ENCODE measurements at places on chromosomes 7 and 10.

GRCh38 chr7:151890355-151891004 lies 13.6 kb upstream of the PRKAG2 start:
- no peak for DNase-seq

GRCh38 chr10:72261784-72262404 lies 11.8 kb upstream of the DDIT4 start:
- no peak for DNase-seq

DNA sequence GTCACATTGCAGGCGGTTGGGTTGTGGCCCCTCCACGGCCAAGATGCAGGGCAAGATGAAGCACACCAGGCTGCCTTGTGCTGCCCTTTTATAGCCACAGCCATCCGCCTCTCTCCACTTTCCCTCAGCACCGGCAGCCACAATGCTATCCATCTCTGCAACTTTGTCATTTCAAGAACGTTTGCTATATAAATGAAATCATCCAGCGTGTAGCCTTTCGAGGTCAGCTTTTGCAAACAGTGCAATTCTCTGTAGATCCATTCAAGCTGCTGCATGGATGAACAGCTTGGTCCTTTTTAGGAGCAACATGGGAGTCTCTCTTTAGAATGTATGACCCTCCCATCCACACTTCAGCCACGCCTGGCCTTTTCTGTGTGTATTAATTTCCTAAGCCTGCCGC lies 6.4 kb upstream of the IL15RA start:
- DNase-seq: no peak

DNA sequence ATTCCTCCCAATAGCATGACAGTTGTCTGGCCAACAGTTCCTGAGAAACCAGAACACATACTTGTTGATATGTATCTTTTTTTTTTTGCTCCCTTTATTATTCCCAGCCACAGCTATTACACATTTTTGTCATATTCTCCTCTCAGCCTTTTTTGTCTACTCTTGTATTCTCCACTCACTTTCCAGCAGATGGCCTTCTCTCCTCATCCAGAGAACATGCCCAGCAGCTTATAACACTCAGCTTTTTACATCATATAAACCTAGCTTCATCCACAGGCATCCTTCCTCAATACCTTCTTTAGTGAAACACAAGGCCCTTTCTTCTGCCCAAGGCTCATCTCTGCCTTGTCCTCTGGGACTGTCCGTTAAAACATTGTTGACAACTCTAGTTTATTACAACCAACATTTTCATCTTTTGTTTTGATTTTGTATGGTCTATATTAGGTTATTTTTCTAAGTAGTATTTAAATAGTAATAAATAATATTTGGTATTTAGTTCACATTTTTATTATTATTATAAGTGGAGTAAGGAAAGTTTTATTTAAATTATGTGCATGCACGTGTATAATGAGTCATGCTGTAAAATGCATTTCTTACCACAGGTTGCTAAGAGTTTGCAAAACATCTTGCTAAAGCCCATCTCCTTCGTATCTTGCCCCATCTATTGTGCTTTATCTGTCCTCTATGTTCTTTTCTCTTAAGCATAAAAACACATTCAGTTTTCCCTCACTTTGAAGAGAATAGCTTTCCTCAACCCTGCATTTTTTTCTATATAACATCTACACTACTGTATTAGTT lies 101.5 kb downstream of the ORC5 start:
- peak; percentile 5 for DNase-seq

DNA sequence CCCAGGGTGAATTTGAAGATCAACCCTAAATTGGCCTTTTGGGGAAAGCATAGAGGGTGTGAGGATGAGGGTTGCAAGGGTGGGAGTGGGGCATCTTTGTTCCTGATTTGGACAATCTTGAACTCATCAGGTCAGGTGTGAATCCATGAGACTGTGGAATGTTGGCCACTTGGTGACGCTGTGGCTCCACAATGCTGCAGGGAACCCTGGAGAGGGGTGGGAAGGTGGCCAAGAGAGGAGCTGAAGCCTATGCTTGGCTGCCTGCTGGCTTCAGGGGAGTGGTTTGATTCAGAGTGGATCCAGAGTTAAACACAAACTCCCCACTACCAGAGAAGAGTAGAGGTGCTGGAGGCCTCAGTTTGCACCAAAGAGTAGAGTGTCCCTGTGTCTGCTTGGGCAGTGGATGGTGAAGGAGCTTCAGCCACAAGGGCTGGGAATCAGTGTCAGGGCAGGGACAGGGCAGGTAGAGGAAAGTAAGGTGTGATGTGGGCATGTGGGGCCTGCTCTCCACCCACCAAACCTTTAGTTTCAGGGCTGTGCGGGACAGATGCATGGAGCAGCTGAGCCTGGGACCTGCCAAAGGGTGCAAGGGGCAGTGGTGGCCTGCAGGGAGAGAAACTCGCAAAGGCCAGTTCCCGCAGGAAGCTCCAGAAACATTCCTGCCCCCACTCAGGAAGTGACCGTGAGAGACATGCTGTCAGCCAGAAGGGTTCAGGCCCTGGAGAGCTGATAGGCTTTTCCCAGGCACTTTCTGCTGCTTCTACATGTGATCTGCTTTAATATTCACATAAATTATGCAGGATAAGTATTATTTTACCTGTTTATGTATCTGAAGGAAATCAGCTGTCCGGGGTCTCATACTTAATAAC lies 81.0 kb upstream of the PRSS58 start:
- peak; percentile 15 for DNase-seq

Data from NCI-H460 (cell line).